ENCODE measurements at places on chromosomes 5 and 9. TPM values are rescaled to one million over a fixed set of nuclear protein-coding genes. Genes with fewer than 3 reads are reported as not detected.

Gene NUTM2G
- 1.2 TPM for polyA plus RNA-seq

- no peak for DNase-seq
Measured at GRCh38 chr5:16490911-16491310, 25.3 kb upstream of the ZNF622 start.

Gene RNF183
- polyA plus RNA-seq: 0.59 TPM

Gene FCN2
- not detected for polyA plus RNA-seq

DNA sequence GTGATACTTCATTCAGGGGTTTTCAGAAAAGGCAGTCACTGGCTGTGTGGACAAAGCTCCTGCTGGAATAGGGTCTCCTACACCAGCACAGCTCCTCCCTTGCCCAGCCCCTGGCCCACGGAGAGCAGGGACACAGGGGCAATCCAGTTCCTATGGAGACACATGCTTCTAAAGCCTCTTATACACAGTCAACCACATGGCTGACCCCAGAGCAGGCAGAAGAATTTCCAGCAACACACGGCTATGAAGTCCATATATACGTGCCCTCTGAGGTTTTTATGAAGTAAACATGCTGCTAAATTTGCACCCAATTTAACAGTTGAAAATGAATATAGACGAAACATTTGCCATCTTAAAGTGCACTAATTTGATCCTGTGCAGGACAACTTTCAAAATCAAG lies 19.4 kb downstream of the PSMB7 start:
- DNase-seq: no peak

DNA sequence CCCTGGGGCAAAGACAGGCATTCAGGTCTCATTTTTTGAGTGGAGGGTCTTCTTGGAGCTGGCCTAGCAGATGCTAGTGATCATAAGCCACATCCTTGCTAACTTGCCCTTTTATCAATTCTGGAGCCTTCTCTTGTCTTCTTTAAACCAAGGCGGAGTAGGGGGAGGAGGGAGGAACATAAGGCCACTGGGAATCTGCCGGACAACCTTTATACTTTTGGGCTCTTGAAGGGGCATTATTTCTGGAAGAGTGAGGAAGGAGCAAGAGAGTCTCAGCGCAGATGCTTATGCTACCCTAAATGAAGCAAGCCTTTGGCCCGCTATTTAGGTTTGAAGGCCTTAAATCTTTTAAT lies 2.0 kb downstream of the TMEFF1 start:
- no peak for DNase-seq

Gene ALDH7A1
- polyA plus RNA-seq: 130 TPM

DNA sequence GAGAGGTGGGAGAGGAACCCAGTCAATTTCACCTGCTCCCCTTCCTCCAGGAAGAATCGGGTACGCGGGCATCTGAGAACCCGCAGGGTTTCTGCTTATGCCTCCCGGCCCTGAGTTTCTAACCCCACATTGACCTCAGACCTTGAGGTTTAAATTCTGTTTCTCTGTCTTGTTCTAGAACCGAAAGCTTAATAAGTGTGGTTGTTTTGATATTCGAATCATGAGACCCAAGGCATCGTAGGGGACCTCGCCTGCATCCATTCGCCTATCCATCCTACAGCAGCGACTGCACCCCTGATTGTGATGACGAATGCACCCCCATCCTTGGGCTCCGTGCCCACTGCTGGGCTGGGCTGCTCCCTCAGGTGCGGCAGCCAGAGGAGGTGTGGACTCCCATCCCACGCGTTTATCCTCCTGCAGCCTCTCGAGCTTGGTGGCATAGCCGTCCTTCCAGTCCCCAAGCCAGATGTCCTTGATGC lies 80.8 kb upstream of the IER5L start:
- no peak for DNase-seq

Gene AHRR
- polyA plus RNA-seq: 4.4 TPM

DNA sequence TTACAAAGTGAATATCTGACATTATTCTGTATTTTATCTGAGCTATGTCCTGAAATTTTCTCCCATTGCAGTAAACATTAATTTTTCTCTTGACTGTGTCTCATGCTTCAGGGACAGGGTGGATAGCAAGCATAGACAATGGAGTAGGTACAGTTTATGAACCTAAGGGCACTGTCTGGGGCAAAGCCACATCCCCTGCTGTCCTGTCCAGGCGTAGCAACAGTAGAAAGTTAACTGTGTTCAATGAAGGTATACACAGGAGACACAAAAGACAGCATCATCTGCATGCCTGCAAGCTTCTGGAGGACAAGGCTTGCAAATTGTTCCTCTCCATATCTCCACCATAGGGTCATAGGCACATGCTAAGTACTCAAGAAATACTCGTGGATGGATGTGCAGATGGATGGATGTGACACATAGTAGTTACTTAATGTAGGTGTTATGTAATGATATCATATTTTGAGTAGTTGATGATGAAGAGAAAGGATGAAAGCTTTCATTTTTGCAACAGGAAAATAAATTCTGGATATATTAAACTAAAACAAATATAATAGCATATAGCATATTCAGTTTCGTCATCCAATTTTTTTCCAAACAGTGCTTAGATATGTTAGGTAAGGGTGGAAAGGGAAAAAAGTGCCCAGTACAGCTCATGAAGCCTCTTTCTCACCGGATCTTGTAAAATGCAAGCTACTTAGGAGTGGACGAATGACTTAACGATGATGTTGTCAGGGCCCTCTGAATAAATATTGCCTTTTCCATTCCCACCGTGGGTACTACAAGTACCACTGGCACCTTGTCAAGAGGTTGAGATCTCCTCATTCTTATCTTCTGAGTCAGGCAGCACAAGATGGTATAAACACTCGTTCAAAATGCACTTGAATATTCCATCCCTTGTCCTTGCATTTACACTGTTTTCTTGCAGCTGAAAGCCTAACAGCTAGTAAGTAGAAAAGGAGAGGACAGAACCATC lies 19.9 kb upstream of the ZSWIM6 start:
- no peak for DNase-seq

DNA sequence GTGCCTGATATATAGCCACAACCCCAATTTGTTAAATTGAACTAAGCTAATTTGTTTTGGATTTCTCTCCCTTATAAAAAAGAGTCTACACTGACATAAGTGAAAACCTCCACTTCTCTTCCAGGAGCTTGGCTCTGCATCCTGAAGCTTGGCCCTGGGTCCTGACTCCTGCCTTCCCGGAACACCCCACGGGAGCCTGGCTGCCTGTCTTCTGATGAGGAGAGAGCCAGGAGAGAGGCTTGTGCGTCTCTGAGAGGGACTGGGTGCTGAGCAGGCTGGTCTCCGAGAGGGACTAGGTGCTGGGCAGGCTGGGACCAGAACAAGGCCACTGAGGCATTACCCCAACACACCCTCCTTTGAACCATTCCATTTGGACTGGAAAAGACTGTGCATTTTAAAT lies 6.5 kb upstream of the PTGES start:
- no peak for DNase-seq

Gene YTHDC2
- 44.8 TPM for polyA plus RNA-seq

Gene ARHGEF28
- 12.9 TPM for polyA plus RNA-seq

Gene ANGPTL2
- polyA plus RNA-seq: 23.3 TPM

Gene PITX1
- 0.17 TPM for polyA plus RNA-seq

DNA sequence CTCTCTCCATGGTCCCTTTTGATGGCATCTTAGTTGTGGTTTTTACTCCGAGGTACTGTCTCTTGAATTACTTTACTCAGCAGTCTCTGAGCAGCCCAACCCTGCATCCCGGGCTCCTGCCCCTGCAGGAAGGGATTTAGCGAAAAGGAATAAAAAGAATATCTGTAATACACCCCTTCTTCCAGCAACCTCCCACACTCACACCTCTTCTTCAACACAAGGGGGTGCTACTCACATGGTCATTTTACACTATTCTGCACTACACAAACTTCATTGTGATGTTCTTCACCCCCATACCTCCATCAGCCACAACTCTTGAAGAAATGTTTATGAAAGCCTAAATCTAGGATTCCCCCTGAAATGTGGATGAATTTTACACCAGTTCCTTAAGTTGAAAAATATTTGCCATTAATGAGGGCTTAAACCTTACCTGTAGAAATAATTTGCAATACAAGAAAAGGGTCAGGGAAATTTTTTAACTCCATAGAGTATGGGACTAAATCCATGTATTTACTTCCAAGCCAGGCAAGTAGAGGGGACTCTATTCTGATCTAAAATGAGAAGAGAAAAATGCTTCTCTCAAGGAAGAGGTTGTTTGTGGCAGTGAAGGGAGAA lies 26.0 kb downstream of the TPD52L3 start:
- peak; percentile 46 for DNase-seq
